ENCODE measurements at places on chromosomes 5 and 9.
A peak's percentile ranks its signal among the peaks of the same experiment; 100 is the strongest.

DNA sequence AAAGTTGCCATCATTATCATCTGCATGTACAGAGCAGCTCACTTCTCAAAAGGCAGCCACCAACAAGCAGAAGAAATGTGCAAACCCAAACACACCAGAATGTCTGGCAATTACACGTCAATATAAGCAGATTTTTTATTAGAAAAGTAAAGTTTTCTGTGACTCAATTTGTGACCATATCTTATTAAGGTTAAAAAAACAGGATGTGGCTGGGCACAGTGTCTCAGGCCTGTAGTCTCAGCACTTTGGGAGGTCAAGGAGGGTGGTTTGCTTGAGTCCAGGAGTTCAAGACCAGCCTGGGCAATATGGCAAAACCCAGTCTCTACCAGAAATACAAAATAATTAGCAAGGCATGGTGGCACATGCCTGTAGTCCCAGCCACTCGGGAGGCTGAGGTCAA, 176.7 kb downstream of the FANCC start:
- DNase-seq: no peak

GRCh38 chr9:110520120-110520701, 59.3 kb downstream of the SVEP1 start:
- DNase-seq: no peak

GRCh38 chr9:114507726-114508125, 2.5 kb upstream of the WHRN start:
- peak; percentile 10 for DNase-seq

DNA sequence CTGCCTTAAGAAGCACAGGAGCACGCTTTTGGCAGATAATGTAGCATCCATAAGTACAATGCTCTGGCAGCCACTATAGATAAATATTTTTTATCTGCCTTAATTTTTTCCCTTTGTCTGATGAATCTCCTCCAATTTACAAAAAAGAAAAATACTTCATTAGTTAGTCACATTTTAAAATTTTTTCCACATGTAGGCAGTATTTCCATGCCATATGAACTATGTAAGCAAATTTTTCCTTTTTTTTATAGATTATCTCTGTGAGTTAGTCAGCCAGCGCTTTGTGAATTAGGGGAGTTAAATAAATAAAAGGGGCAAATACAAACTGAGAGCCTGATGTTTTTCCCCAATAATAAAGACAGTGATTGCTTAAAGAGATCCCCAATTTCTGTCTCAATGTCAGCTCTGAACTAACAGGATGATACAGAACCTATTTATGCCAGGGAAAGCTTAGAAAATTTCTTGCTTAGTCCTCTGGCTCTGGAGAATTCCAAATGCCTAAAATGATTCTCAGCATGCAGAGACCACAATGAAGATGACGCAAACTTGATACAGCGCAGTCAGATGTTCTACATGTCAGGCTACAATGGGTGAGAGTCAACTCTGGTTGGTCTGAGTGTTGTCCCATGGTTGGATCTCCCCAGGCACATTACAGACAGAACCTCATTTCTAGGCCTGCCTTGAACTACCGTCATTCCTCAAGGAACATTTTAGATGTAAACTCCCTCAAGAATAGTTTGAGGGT, 390.4 kb upstream of the CDH6 start:
- no peak for DNase-seq

GRCh38 chr9:103552712-103553111, 541.4 kb upstream of the SMC2 start:
- DNase-seq: no peak

DNA sequence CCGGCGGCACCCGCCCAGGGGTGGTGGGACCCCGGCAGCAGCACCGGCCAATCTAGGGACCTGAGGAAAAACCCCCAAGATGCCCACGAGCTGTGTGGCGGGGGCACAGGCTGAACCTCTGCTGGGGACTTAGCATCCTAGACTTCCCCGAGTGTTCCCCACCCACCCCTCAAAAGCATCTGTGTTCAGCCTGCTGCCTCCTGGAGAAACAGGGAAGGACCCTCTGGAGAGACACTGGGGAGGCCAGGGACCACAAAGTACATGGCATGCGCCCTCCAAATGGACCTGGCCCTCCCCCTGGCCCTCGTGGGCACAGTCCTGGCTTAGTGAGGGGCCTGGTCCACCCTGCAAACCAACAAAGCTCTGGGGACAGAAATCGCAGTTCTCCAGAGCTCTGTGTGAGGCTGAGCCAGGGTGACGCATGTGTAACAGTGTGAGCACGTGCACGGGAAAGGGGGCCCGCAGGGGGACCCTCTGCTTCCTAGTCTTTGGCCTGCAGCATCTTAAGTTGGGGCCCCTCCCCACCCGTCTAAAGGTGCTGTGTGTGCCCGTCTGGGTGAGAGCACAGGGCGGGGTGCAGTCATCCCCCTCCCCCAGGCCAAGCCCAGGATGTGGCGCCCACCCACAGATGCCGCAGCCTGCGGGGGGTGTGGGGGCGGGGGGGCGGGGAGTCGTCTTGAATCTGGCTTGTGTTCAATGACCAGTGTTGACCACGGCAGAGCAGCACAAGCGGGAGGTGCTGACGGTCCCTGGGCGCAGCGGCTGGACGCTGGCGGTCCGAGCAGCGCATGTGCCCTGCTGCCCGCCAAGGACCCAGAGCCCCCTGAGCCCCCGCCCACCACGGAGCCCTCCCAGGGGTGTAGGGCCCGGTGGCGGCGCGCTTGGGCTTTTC, 672 bp upstream of the KCNT1 start:
- no peak for DNase-seq

DNA sequence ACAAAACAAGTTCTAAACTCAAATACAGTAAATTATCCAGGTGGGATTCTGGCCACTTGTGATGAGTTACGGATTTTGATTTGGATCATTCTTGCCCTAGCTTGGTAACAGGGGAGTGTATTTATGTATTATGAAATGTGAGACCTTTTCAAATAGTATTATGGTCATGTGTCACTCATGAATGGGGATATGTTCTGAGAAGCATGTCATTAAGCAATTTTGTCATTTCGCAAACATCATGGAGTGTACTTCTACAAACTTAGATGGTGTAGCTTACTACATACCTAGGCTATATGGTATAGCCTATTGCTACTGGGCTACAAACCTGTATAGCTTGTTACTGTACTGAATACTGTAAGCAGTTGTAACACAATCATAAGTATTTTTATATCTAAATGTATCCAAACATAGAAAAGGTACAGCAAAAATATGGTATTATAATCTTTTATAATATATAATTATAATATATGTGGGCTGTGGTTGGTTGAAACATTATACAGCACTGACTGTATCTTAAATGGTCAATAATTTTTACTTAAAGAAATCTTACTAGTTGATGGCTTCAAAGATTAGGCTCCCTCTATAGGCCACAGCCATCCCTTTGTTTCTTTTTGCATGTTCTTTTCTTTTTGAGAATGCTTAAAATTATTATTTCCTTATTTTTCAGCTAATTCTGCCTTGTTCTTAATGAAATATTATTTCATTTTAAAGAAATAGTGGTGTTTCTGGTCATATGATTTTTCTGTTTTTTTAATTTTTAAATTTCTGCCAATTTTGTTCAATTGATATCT, 128.4 kb downstream of the MAST4 start:
- no peak for DNase-seq

- no peak for DNase-seq
These were observed 421.1 kb upstream of the FTMT start for GRCh38 chr5:121430538-121430937.

DNA sequence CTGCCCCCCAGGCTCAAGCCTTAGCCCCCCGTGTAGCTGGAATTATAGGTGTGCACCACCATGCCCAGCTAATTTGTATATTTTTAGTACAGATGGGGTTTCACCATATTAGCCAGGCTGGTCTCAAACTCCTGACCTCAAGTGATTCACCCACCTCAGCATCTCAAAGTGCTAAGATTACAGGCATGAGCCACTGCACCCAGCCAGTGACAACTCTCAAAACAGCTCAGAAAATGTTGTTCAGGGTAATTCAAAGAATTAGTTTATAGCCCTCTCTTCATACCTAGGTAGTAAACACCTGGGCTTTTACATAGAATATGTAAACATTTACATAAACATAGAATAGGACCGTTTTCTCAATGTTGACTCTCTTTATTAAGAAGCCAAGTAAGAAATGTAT, 168.7 kb downstream of the ENC1 start:
- DNase-seq: no peak

GRCh38 chr5:57034201-57034916, 82.4 kb upstream of the MIER3 start:
- no peak for DNase-seq

GRCh38 chr5:91114658-91115057, 268.5 kb downstream of the ARRDC3 start:
- no peak for DNase-seq

DNA sequence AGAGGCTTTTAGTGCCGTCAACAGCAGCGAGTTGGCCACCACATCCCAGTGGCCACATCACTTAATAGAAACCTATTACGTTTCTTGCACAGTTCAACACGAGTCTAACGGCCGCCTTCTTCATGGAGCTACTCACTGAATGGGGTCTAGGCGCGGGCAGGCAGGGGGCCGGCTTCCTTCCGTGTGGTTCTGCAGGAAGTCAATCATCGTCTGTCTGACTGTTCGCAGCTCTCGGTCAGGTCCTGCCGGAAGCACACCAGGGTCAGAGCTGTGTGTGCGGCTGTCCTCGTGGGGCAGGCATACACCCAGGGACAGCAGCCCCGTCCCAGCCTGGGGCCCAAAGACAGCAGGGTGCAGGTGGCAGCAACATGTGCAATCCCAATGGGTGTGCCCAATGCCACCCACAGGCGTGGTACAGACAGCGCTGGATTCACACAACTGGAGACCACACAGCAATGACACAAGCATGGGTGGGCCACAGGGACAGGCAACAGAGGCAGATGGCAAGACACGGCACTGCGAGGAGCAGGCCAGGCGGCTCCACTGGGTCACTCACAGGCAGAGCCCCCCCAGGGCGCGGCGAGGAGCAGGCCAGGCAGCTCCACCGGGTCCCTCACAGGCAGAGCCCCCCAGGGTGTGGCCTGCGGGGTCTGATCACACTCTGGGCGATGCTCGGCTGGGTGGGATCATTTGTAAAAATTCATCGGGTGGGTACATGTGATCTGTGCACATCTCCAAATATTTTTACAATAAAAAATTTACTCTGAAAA, 19.1 kb upstream of the LHX3 start:
- DNase-seq: no peak

DNA sequence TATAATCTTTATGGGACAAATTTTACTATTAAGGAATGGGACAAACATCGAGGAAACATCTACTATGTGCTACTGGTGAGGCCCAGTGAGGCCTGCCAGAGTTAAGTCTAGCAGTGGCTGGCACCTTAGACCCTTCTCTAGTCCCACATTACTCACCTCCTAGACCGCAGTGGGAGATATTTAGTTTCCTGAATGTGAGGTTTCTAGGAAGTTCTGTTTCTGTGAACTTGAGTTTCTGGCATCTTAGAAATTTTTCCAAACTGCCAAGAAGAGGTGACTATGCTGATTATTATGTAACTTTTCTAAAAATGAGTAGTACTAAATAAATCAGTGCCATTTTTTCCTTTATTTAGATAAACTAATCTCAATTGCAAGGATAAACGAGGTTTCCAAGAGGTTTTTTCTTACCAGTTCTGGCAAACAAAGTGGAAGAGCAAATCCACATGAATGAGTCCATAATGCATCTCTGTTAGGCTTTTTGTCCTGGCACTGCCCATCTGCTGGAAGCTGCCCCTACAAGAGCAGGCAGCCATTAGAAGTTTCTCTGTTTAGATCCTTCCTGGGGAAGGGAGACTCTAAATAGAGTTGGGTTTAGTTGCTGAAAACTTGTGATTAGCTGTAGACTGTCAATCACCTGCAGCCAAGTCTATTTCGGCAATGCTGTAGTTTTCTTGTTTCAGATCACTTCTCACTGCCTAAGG, 348.7 kb downstream of the MAN2A1 start:
- DNase-seq: peak; percentile 4

DNA sequence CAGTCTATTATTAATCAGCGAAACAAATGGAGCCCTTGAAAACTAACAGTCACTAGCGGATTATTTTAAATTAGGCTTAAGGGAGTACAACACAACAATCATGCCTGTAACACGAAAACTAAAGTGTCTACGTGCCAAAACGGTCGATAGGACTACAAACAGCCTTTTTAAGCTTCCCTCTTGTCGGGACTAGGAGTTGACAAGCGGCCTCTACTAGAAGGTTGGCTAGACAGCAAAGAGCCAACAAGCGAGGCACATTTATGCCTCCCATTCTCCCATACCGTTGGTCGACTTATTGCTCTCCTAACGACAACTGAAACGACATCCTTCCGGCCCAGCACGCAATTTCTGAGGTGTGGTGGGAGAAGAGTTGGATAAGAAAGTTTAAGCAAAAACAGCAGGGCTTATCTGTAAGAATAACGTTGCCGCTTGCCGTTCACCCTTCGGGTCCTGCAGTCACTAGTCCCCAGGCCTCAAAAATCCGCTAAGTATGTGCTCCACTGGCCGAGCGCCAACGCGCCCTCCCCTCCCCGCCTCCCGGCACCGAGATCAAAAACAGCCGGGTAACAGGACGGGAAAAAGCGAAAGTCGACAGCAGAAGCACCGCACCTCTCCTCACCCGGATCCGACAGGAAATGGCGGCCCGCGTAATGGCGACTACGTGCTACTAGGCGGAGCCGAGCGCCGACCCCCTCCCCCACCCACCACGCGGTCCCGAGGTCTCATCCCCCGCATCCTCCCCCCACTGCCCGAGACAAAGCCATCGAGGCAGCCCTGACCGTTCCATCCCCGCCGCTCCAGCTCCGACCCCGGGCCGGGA, 813 bp downstream of the HNRNPK start:
- peak; percentile 82 for DNase-seq

GRCh38 chr9:35976726-35977125, 18.8 kb upstream of the OR2S2 start:
- no peak for DNase-seq

- peak; percentile 88 for DNase-seq
These were observed 11.6 kb downstream of the ERP44 start for GRCh38 chr9:100087218-100087617.

DNA sequence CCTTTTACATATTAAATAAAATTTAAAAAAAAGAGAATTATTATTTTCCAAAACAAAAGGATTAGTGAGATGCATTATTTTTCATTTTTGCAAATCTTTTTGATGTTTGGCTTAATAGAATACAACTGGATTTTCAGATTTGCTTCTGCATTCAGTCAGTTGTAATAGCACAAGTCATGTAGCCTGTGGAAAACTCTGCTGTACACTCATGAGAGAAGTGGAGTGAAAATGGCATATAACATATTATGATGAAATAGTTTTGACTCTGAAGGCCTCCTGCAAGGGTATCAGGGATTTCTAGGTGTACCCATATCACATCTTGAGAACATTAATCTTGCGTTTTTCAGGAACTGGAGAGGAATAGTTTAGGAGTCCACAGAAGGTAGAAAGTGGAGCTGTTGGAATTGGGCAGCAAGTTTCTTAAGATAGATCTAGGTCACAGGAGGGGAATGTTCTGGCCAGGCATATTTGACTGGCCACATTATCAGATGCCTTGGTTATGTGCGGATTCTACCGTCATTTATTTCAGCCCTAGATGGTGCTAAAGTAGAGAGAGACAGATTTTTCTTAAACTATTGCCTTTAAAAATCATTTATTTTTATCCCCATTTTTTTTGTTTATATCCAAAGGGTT, 16.4 kb downstream of the LNPEP start:
- no peak for DNase-seq

DNA sequence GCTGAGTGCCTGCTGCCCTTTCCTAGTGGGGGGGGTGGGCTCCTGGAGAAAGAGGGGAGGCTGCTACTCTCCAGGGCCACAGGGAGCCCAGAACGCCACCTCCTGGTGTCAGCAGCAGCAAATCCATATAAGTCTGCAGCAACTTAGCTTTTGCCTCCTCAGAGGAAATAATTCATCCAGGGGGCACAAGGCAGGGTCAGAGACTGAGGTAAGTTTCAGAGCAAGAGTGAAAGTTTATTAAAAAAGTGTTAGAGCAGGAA, 4.0 kb upstream of the CLPTM1L start:
- no peak for DNase-seq

- DNase-seq: no peak
These were observed 97.1 kb upstream of the ZNF608 start for GRCh38 chr5:124843596-124843899.
